Smooth muscle cell of the umbilical artery (primary cell): ENCODE measurements at places on chromosomes 7 and 10. TPM values are rescaled to one million over a fixed set of nuclear protein-coding genes. Genes with fewer than 3 reads are reported as not detected.

The PPP1R9A gene
- 0.30 and 0.51 TPM in 2 replicates for total RNA-seq

The PRR15 gene
- under 0.01 and 1.2 TPM in 2 replicates for total RNA-seq

The MYH16 gene
- total RNA-seq: under 0.01 and 0.32 TPM in 2 replicates

The FUOM gene
- 7.5 and 12.8 TPM in 2 replicates for total RNA-seq

The LIPJ gene
- total RNA-seq: not detected in 2 replicates

The PNLIPRP1 gene
- total RNA-seq: not detected in 2 replicates

The MARVELD1 gene
- total RNA-seq: 33.9 and 49.9 TPM in 2 replicates

The GHRHR gene
- total RNA-seq: not detected in 2 replicates

The ATAD1 gene
- total RNA-seq: 47.8 and 50.7 TPM in 2 replicates

The TRIM50 gene
- total RNA-seq: not detected in 2 replicates

The SPAG6 gene
- not detected in 2 replicates for total RNA-seq

The AQP1 gene
- 19.5 and 27.0 TPM in 2 replicates for total RNA-seq

The LRRC27 gene
- 9.7 and 13.1 TPM in 2 replicates for total RNA-seq

The ZNF25 gene
- total RNA-seq: 17.2 and 18.1 TPM in 2 replicates

The BAIAP2L1 gene
- 3.0 and 5.2 TPM in 2 replicates for total RNA-seq

The METTL2B gene
- total RNA-seq: 34.4 and 44.1 TPM in 2 replicates

The ERVW-1 gene
- total RNA-seq: not detected in 2 replicates

The TMEM72 gene
- total RNA-seq: not detected in 2 replicates

The SH2D4B gene
- total RNA-seq: under 0.01 TPM in 1 of 2 replicates, not detected in the other

The TRIM4 gene
- 28.3 and 29.7 TPM in 2 replicates for total RNA-seq

The PLXNA4 gene
- total RNA-seq: 2.4 and 6.5 TPM in 2 replicates

The WNT8B gene
- not detected in 2 replicates for total RNA-seq

The GIMAP8 gene
- under 0.01 TPM in 1 of 2 replicates, not detected in the other for total RNA-seq

The UPK3BL1 gene
- 1.8 and 11.1 TPM in 2 replicates for total RNA-seq

The STAG3 gene
- 0.88 and 1.2 TPM in 2 replicates for total RNA-seq

The HTR5A gene
- not detected in 2 replicates for total RNA-seq

The LRRD1 gene
- 0.28 and 0.30 TPM in 2 replicates for total RNA-seq

The ZNF33B gene
- total RNA-seq: 4.5 and 8.4 TPM in 2 replicates

The LBX1 gene
- total RNA-seq: not detected in 2 replicates

The SMKR1 gene
- total RNA-seq: not detected in 2 replicates

The SKIDA1 gene
- 0.30 and 0.42 TPM in 2 replicates for total RNA-seq

The FOXI2 gene
- total RNA-seq: not detected in 2 replicates

The DNAJC1 gene
- total RNA-seq: 46.8 and 122 TPM in 2 replicates

The NANOS1 gene
- total RNA-seq: 0.23 and 0.30 TPM in 2 replicates

The FBXO24 gene
- 0.30 and 0.32 TPM in 2 replicates for total RNA-seq

The ICA1 gene
- 0.55 and 1.2 TPM in 2 replicates for total RNA-seq

The SYCE1 gene
- not detected in 2 replicates for total RNA-seq

The EFCAB10 gene
- total RNA-seq: 0.32 TPM in 1 of 2 replicates, not detected in the other

The LIPK gene
- not detected in 2 replicates for total RNA-seq

The STAMBPL1 gene
- total RNA-seq: 19.6 and 23.9 TPM in 2 replicates
